ENCODE measurements at places on chromosomes 7 and 10.

DNA sequence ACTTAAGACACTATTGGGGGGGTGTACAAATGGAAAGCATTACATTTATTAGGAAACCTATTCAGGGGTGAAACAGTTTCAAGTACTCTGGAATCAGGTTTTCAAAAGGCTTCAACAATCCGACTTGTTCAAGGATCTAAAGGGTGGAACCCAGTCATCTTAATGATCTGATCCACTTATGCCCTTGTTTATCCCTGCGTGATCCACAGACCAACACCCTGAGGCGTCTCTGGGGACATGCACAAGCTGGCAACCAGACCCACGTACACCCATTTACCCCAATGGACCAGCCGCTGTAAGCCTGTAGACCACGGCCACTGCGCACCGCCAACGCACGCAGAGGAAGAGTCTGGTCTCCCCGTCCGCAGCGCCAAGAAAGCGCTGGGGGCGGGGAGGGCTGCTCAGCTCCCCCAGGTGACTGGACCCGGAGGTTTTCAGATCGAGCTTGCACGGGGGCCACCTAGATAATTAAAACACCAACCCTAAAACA lies 13.4 kb downstream of the HNRNPF start:
- no peak for DNase-seq

GRCh38 chr7:126791306-126791705 lies 461.4 kb downstream of the GRM8 start:
- no peak for DNase-seq

GRCh38 chr10:22339761-22340328 lies 5.5 kb upstream of the SPAG6 start:
- no peak for DNase-seq

GRCh38 chr7:150871601-150872000 lies 19.3 kb downstream of the AOC1 start:
- no peak for DNase-seq

- no peak for DNase-seq
Observed at GRCh38 chr10:71561003-71561574, 158.5 kb downstream of the C10orf105 start.

DNA sequence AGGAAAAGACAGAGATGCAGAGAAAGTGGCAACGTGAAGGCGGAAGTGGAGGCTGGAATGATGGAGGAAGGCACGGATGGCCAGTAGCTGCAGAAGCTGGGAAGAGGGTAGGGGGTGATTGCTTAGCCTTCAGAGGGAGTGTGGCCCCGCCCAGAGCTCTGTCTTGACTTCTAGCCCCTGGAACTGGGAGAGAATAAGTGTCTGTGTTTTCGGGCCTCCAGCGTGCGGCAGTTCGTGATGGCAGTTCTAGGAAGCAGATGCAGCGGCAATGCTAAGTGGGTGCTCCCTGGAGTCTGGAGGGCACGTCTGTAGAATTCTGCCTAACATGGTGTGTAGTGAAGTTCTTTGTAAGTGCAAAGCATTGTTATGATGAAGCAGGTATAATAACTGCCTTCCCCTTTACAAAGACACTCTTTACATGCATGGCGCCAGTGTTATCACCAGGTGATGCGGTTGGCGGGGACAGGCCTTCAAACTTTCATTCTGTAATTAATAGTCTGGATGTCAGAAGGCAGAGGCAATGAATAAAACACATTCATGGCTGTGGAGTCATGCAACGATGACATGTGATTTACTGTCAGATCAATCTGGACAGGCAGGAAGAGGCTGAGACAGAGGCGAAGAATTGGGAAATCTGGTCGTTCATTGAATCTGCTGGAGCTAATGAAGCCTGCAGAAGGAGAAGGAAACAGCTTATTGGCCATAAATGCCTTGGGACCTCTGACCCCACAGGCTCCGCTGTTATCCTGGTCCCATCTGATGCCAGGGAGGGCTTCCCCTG lies 228.6 kb downstream of the GLRX3 start:
- DNase-seq = no peak

- DNase-seq = no peak
Observed at GRCh38 chr10:98131619-98132018, 2.8 kb upstream of the R3HCC1L start.

GRCh38 chr10:33664070-33664469 lies 329.6 kb upstream of the NRP1 start:
- DNase-seq = no peak
